ENCODE measurements at places on chromosomes 16 and 17.

GRCh38 chr16:2364638-2365210 is 24.2 kb upstream of the ABCA3 start:
- no peak for DNase-seq

DNA sequence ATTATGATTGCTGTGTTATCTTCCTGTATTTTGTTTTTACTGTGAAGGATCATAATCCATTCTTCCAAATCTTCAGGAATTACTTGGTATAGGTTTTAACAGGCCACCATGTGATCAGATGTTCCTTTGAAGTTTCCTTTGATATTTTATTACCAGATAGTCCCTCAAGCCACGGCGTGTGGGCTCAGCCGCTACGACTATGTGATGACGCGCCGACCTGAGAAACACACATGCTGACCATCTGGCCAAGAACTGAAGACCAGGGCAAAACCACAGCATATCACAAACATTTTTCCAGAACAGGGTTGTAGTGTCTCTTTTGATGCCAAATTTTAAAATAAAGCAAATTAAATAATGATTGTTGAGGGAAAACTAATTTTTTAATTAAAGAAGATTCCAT is 47.3 kb downstream of the ZCCHC14 start:
- no peak for DNase-seq

GRCh38 chr17:34285286-34285792 is at the start of gene CCL11:
CCL11 (plus strand) TSS chr17:34285742; CDS start chr17:34285809, 67 bp downstream.
- DNase-seq: no peak

GRCh38 chr17:7897773-7898172 is 9.2 kb downstream of the CHD3 start:
- peak; percentile 17 for DNase-seq

DNA sequence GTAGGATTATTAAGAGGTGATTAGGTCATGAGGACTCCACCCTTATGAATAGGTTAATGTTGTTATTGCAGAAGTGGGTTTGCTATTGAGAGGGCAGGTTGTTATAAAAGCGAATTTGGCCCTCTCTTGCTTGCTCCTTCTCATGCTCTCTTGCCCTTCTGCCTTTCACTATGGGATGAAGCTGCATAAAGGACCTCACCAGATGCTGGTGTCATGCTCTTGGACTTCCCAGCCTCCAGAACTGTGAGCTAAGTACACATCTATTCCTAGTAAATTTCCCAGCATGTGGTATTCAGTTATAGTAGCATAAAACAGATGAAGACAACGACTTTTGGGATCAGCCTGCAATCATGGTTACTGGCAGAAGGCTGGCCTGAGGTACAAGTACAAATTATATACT is 41.4 kb upstream of the FBXO47 start:
- no peak for DNase-seq

GRCh38 chr17:29885031-29885640 is 44.9 kb downstream of the SSH2 start:
- no peak for DNase-seq

- DNase-seq: no peak
Observed at GRCh38 chr16:65661558-65661957, 539.7 kb upstream of the CDH11 start.

GRCh38 chr17:7307686-7308624 is 527 bp downstream of the EIF5A start:
- DNase-seq: peak; percentile 57

- no peak for DNase-seq
Observed at GRCh38 chr17:67016039-67016762, 28.2 kb upstream of the CACNG1 start.

DNA sequence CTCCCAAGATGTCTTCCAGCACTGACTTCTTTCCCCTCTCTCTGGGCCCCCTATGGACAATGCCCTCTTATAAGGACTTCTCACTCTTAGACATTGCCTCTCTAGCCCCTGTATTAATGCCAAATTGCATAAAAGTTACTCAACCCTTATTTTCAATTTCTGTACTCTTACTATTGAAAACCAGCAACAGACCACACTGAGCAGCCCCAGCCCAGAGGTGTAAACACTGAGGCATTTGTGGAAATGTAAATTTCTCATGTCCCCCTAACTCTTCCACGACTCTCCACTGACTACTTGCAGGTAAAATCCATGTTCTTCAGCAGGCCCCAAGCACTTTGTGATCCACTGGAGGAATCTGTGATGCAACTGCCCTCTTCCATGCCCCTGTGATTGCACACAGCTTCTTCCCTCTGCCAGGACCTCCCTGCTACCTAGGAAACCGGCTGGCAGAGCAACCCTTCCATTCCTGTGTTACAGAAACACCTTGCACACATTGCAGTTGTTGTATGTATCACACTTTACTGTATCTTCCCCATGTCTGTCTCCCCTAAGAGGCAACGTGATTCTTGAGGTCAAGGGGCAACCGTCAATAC is 4.4 kb downstream of the N4BP1 start:
- no peak for DNase-seq

DNA sequence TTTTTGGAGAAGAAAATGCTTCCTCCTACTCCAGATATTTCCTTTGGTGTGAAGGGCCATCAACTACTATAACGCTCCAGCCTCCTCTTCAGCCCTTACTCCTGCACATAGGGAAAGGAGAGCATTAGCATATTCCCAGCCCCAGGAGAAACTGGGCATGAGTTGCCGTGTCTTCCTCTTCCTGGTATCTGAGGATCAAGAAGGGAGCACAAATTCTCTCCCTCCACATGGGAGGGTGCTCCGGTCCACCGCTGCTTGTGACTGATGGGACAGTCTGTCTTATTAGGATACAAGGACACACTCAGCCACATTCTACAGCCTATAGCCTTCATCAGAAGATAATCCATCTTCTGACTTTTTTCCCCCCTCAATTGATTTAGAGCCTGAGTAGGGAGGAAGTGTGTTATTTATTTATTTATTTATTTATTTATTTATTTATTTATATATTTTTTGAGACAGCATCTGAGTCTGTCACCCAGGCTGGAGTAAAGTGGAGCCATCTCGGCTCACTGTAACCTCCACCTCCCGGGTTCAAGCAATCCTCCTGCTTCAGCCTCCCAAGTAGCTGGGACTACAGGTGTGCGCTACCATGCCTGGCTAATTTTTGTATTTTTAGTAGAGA is 16.6 kb upstream of the CYB5B start:
- DNase-seq: no peak

GRCh38 chr16:87851601-87852000 is 17.7 kb downstream of the SLC7A5 start:
- no peak for DNase-seq

- no peak for DNase-seq
Observed at GRCh38 chr16:79137426-79137939, 463.1 kb downstream of the MAF start.

DNA sequence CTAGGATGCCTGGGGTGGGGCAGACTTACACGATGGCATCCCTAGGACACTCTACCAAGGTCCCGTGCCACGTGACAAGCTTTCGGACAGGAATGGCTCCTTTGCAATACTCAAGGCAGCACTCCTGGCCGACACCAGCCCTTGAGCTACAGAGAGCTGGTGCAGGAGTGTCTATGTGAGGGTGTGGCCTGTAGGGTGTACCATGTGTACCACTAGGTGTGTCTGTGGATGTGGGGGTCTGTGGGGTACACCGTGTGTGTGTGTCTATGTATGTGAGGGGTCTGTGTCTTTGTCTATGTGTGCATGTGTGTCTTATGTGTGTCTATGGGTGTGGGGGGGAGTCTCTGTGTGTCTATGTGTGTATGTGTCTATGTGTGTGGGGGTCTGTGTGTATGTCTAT is 1.9 kb upstream of the TLE7 start:
- DNase-seq: no peak

All from CD4-positive, alpha-beta T cell treated with Interleukin-6 for 4 hours (primary cell).